ENCODE measurements at places on chromosomes 4 and X.

DNA sequence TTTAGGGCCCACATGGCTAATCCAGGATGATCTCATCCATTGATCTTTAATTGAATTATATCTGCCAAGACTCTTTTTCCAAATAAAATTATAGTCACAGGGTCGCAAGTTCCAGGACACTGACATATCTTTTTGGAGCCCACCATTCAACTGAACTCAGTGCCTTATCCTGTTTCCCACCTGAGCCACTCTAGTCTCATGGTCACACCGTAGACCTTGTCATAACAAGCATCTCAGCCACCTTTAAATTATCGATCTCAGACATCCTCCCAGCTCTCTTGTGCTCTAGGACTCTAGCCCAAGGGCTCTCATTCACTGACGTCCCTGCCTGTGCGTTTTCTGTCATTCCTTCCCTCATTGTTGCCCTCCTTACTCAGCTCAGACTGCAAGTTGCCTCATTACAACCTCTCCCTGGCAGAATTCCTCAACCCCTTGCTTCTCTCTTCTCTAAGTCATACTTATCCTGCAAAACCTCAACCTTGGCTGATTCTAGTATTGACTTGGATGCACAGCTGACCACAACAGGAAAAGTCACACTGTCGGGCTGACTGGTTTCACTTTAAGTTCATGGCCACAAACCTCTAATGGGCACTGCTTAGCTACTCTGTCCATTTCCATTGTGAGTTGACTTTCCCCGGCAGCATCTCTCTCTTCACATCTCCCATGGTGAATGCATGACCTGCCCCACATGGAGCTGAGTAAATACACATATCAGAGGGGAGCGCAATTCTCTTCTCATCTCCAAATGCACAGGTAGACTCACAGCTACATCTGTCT, 91.0 kb upstream of the TRIM2 start:
- peak; percentile 93 for DNase-seq

GRCh38 chrX:153684467-153685155, 3.1 kb upstream of the SLC6A8 start:
- DNase-seq: no peak

DNA sequence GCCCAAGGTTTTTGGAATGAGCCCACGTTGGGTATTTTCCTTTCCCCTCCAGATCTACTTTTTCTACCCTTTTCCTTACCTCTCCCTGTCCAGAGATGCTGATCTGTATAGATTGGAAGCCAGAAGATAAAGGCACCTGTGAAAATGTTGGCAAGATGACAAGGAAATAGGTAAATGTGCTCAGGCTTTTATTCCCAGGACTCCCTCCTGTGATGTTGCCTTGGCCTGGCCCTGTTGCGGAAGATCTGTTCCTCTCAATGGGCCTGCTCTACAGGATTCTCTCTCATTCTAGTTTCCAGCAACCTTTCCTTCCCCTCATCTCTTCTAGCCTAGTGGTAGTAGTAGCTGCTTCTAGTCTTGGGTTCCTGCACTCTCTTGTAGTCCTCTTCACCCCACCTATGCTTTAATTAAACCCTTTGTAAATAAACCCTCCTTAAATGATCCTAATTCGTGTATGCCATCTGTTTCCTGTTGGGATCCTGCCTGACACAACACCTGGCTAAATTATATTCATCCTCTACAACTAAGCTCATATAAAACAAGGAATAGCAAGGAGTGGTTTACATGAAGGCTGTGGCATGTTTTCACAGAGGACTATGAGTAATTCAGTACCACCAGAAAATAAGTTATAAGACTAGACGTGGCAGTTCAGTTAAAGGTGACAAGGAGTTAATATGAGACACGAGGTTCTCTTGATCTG, 95.7 kb upstream of the MAOA start:
- no peak for DNase-seq

GRCh38 chr4:168677063-168677462, 180.2 kb downstream of the PALLD start:
- DNase-seq: no peak

- DNase-seq: no peak
Measured at GRCh38 chr4:174555789-174556630, 33.7 kb upstream of the HPGD start.

- DNase-seq: no peak
Measured at GRCh38 chr4:161894014-161894413, 269.8 kb downstream of the FSTL5 start.

- DNase-seq: no peak
Measured at GRCh38 chr4:93532234-93532633, 296.3 kb upstream of the ATOH1 start.

GRCh38 chrX:131918839-131919238, 104.3 kb upstream of the STK26 start:
- DNase-seq: no peak

DNA sequence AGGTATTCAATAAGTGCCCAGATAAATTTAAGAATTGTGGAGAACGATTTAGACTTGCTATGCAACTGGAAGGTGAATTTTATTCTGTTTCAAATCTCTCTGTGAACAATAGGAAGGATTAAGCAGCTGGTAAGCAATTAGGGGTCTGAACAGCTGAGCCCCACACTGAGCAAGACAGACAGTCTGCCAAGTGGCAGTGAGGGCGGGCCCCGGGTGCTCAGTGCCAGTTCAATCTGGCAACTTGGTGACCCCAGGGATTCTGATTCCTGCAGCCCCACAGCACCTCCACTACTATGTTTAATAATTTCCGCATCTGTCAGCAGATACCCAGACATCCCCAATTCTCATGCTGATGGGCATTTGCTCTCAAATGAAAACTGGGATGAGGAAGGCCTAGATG, 317.3 kb downstream of the PPP1R2C start:
- no peak for DNase-seq

- no peak for DNase-seq
Measured at GRCh38 chrX:73944563-73944908, 359.4 kb upstream of the ZCCHC13 start.

DNA sequence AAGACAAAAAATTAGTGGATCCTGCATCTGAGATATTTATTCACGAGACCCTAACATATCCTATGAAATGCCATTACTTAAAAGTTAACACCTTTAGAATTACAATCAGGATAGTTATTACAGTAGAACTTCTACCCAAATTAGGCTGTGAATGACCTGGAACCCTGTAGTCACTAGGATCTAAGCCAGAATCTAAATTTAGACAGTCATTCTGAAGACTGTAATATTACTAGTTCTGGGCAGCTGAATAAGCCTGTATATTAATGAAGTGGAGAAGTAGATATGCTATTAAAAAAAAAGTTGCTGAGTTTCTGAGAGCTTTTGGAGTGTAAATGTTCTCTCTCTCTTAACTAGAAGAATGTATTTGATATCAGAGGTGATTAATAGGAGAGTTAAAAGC, 67.0 kb downstream of the FAM13A start:
- DNase-seq: no peak

DNA sequence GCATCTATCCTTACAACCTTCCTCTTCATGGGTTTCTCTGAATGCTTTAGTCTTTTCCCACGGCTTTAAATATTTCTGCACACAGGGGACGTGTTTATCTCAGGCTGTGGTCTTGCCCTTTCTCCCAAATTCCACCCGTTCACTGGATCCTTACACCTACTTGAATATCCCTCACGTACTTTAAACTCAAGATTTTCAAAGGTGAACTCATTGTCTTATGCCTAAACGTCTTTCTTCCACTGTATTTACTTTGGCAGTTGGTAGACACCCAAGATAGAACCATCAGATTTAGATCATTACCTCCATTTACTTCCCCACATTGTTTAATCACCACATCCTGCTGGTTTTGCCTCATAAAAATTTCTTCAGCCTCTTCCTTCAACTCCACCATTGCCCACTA, 269.2 kb downstream of the CBLL2 start:
- DNase-seq: no peak

DNA sequence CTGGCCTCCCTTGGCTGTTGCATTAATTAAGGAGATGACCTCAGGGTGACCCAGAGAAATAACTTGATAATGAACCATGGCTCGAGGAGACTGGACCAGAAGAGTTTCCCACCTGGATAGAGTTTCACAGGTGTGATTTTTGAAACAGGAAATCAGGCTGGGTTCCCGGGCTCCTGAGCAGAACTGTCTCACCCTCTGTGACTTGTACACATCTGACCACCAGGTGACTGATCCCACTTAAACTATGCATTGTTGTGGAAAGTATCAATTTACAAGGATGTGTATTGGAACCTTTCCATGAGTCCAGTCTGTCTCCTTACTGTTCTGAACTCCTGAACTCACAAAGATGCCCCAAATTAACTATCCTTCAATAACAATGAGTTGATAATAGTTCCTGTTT, 220.3 kb downstream of the PTTG2 start:
- no peak for DNase-seq
